Esophagus squamous epithelium (tissue), 5 donors: ENCODE measurements at places on chromosomes 5 and 9.

- no peak for DNase-seq
Observed at GRCh38 chr5:50501491-50502228, 60.6 kb upstream of the EMB start.

- no peak for DNase-seq
Observed at GRCh38 chr9:3674561-3674960, 148.8 kb upstream of the RFX3 start.

DNA sequence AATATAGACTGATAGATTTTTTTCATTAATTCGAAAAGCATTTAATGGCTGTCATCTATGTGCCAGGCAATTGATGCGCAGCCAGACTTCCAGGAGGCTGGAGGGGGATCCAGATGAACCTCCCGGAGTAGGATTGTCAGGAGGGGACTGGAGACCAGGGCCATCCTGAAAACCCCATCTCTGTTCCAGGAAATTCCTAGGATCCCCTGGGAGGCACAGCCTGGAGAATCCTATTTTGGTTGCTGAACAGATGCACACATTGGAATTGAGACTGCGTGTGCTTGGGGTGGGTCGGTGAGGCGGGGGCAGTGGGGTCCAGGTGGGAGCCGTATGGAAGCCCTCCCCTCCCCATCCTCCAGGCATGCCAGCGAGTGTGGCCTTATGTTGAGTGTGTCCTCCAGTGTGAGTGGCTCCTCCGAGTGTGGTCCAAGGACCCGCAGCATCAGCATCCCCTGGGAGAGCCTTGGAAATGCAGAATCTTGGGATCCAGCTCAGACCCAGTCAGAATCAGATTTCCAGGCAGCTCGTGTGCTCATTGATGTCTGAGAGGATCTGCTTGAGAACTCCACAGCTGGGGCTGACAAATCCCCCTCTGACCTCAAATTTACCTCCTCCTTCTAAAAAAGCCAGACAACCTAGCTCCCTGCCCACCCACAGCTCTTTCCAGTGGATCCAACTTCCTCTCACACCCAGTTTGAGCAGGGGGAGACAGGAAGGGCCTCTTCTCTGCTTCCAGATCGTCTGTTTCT is 38.7 kb downstream of the ROPN1L start:
- DNase-seq, result no peak

- no peak for DNase-seq
Observed at GRCh38 chr9:136352682-136353081, 10.9 kb downstream of the DNLZ start.

- no peak for DNase-seq
Observed at GRCh38 chr9:130689937-130690700, 3.5 kb upstream of the EXOSC2 start.

DNA sequence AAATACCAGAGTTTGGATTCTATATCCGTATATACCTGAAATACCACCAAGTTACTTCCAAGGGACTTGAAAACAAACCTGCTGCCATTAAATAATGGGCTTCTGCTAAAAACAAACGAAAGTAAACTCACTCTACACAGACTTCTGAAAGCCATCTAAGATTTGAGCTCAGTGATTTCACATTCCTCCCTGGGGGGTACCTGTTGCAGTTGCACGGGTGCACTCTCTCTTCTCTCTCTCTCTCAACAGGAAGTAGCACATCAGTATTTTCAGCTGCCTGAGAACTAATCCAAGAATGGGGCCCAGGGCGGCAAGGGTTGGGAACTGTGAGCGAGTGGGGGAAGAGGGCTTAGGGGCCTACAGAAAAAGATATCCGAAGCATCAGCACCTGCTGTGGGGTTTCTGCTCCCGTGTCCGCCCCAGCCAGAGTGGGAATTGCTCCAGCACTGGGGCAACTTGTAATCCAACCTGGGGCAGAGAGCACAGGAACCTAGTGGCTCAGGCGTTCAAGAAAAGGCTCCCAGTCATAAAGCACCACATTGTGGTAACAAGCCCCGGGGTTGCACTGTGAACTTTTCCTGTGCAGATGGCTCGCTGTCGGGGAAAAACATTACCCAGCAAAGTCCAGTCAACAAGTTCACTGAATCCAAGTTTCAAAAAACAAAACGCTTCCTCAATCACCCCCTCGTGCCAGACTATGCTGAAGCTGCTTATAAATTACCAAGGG is 99.8 kb downstream of the EFNA5 start:
- DNase-seq, result no peak

DNA sequence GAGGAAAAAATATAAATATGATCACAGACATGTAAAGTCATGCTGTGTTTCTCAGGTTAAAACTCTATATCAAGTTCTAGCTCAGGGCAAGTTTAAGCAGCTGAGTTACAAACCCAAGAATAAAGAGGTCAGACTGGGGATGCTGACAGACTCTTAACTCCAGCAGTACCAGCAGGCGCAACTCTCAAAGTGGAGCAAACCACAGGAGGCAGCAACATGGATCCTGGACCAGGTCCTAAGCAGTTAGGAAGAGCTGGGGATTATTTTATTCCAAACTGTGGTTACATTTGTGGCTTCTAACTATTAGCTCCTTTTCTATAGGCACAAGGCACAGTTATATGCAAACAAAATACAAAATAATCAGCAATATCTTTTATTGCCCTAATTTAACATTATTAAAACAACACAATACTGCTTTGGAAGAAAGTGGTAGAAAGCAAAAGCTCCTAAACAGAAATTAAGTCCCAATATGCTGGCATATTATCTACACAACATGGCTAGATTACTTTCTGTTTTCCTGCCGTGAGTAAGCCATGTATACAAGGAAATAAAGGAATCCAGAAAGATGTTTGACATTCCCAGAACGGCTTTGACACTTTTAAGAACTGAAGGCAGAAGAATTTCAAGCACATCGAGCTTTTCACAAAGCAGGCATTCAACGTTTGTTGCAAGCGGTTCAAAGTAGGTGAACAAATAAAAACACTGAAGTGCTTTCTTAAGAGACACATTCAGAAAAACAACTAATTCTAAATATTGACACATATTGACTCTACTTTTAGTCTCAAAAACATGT is 378.8 kb upstream of the ZNF608 start:
- no peak for DNase-seq

GRCh38 chr5:65512170-65512937 is 30.6 kb upstream of the ADAMTS6 start:
- DNase-seq, result no peak

GRCh38 chr5:169943026-169943425 is 37.3 kb downstream of the INSYN2B start:
- no peak for DNase-seq

GRCh38 chr5:141664733-141665461 is 13.7 kb upstream of the FCHSD1 start:
- no peak for DNase-seq

DNA sequence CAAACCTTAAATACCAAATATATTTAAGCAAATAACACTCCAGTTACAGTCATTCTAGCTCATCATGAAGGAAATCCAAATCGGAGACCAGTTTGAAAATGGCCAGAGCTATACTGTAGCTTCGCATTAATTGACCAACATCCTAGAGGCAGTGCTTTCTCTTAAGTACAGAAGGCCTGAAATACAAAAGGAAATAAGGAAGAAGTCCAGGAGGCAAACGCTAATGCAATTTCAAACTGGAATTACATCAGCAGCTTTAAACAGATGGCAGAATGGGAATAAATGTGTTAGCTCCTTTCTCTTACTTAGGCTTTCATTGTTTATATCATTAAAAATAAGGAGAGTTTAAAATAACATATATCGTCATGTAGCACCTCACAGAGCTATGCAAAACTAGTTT is 197.0 kb downstream of the SEC61B start:
- DNase-seq, result no peak

DNA sequence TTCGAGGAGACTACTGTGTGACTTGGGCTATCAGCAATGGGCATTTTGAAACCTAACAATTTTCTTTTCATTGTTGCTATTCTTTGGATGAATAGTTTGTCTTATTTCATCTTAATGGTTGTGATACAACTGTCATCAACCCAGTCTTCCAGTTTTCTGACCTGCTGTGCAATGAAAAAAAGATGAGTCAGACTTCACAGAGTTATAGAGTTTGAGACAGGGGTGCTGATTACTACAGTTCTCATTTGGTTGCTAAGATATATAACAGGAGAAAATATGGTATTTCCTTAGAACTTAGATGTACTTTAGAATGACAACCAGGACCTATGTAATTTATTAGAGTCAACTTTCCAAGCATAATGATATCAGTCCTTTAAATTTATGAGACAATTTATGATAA is 564.4 kb upstream of the NUDT12 start:
- DNase-seq, result no peak

- no peak for DNase-seq
Observed at GRCh38 chr9:133709015-133709611, 29.0 kb downstream of the SARDH start.

DNA sequence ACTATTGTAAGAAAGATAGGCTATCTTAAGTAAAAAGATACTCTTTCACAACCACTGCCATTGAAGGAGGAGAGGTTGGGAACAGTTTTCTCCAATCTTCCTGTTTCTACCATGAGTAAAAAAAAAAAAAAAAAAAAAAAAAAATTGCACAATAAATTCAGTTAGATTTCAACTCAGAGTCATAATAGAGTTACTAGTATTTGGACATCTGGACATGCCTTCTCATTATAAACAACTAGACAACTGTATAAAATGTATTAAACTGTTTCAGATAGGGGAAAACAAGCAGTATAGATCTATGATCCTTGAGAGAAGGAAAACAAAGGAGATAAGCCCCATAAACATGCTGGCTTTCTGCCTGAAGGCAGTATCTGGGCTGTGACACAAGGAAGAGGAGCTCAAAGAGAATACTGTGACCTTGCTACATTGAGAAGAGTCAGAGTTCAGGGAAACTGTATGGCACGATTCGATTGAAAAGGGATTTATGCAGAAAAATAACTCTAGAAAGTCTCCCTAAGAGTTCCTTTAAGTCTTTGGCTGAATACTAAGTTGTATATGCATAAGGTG is 249.2 kb upstream of the POU5F2 start:
- no peak for DNase-seq

GRCh38 chr9:137294681-137295237 is 7.3 kb downstream of the NRARP start:
- DNase-seq, result no peak

DNA sequence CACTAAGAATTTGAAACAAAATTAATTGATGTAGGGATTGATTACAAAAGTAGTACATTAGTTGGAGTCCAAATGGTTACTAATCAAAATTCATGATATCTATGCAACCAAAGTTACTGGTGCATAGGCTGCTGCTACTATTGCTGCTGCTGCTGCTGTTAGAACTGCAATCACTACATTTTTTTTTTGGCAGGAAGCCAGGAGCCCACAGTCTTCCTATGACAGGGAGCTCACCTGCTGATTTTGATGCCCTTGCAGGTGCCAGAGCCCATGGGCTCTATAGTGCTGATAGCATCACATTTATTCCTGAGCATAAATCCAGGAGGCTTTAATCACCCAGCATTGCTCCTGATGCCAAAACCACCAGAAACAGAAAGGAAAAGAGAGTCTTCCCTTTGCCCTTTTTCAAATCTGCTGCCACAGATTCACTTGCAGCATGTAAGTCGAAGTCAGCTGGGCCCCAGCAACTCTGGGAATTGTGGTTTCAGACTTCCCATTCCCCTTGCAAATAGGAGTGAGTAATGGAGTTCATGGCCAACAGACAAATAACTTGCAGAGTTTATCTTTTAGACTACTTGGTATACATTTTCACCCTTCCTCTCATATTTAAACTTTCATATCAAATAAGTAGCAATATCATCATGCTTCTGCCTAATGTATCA is 17.6 kb downstream of the SLCO6A1 start:
- DNase-seq, result no peak
